ENCODE measurements at places on chromosomes 16 and 17.
A peak's percentile ranks its signal among the peaks of the same experiment; 100 is the strongest.

- no peak overlapping the region for H3K4me3 ChIP-seq
- no peaks in the 10 kb centered on the region for H3K4me1 ChIP-seq
- peaks cover 79% of the 10 kb centered on the region for H3K36me3 ChIP-seq
- no peak overlapping the region for H3K27ac ChIP-seq
Observed at GRCh38 chr17:74769856-74770497, 6.2 kb downstream of the NAT9 start.

- peaks cover 3% of the 10 kb centered on the region for H3K4me1 ChIP-seq
- H3K4me3 ChIP-seq: no peak overlapping the region
- DNase-seq: no peak
- H3K36me3 ChIP-seq: no peaks in the 10 kb centered on the region
Observed at GRCh38 chr17:13635951-13636350, 34.2 kb upstream of the HS3ST3A1 start.

- H3K4me1 ChIP-seq: peaks cover 5% of the 10 kb centered on the region
- H3K27me3 ChIP-seq: no peaks in the 10 kb centered on the region
- peaks cover 4% of the 10 kb centered on the region for H3K36me3 ChIP-seq
Observed at GRCh38 chr16:25110387-25110947, 1.1 kb upstream of the LCMT1 start.

GRCh38 chr16:51298800-51299199 is 147.7 kb upstream of the SALL1 start:
- no peak overlapping the region for H3K4me3 ChIP-seq
- no peaks in the 10 kb centered on the region for H3K4me1 ChIP-seq
- no peaks in the 10 kb centered on the region for H3K36me3 ChIP-seq
- no peak overlapping the region for H3K27ac ChIP-seq

DNA sequence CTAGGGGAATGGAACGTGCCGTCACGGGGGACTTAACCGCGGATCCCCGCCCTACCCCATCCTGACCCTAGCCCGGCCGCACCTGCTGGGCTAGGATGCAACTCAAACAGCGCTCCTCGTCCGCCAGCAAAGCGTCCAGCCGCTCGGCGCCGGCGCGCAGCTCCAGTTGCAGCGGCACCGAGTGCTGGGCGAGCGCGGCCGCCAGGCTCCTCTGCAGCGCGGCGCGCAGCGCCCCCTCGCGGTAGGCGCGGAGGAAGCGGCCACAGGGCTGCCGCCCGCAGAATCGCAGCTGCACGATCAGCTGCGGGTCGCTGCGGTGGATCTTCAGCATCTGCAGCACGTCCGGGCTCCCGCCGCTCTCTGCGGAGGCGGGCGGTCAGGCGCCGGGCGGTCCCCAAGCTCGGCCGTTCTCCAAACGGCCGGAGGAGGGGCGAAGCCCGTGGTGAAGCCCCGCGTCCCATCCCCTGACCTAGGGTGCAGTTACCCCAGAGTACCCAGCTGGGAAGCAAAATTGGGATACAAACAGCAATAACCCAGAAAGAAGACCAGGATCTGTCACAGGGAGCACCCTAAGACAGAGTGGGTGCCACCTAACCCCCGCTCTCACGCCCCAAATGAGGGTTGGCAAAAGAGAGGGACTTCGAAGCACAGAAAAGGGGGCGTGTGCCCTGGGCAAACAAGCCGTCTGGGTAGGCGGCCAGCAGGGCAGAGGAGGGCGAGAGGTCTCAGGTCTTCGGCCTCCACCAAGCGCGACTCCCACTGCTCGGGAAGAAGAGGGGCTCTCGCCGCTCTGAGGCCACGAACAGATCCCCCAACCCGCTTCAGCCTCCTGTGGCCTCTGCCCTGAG is 4.2 kb downstream of the TRADD start:
- peak; percentile 82 for DNase-seq
- H3K4me1 ChIP-seq: peaks cover 6% of the 10 kb centered on the region
- peak overlapping the region; percentile 56 for H3K4me3 ChIP-seq
- peaks cover 59% of the 10 kb centered on the region for H3K27me3 ChIP-seq
- H3K27ac ChIP-seq: no peak overlapping the region

GRCh38 chr17:35099908-35100307 is 19.8 kb downstream of the RAD51D start:
- no peak overlapping the region for H3K27ac ChIP-seq
- H3K36me3 ChIP-seq: peaks cover 66% of the 10 kb centered on the region
- H3K4me1 ChIP-seq: no peaks in the 10 kb centered on the region
- H3K27me3 ChIP-seq: no peaks in the 10 kb centered on the region

DNA sequence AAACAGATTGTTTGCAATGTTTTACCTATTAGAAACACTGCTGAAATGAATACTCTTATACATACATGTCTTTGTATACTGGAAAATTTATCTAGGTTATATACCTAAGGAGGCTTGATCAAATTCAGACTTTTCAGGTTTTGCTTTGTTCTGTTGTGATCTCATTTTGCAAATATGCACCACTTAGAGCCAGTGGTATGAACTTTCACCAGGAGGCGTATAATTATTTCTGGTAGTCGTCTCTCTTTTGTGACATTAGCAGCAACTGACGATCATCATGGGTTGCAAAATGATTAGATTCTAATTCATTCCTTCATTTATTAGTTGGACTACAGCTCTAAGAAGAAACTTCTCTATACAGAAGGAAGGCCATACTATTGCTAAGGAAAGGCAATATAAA is 26.9 kb downstream of the AP1G1 start:
- H3K36me3 ChIP-seq: peaks cover 82% of the 10 kb centered on the region
- H3K4me1 ChIP-seq: no peaks in the 10 kb centered on the region
- H3K4me3 ChIP-seq: no peak overlapping the region
- no peak overlapping the region for H3K27ac ChIP-seq
- no peaks in the 10 kb centered on the region for H3K27me3 ChIP-seq
- no peak for DNase-seq

- no peaks in the 10 kb centered on the region for H3K4me1 ChIP-seq
- no peaks in the 10 kb centered on the region for H3K27me3 ChIP-seq
- DNase-seq: no peak
- H3K36me3 ChIP-seq: no peaks in the 10 kb centered on the region
- no peak overlapping the region for H3K27ac ChIP-seq
Observed at GRCh38 chr17:53932386-53932785, 109.7 kb downstream of the KIF2B start.

GRCh38 chr16:66959704-66960161 is 1.3 kb upstream of the CES3 start:
- DNase-seq: no peak
- H3K4me3 ChIP-seq: no peak overlapping the region
- no peaks in the 10 kb centered on the region for H3K36me3 ChIP-seq
- H3K27ac ChIP-seq: no peak overlapping the region
- H3K4me1 ChIP-seq: peaks cover 3% of the 10 kb centered on the region

DNA sequence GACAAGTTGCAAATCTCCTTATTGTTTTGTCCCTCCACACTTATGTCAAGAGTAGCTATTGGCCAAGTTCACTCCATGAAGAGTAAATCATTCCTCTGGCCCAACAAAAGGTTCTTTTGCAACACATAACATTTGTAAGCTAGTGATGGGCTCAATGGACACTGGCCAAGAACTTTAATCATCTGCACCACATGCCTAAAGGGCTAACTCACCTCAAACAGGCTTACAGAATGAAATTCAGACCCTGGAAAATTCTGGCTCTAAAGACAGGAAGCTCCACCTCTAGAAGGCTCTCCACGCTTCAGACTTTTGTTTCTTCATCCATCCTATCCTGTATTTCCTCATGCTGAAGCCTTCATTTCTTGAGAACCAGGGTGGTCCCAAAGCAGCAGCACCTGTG is 10.9 kb upstream of the ANKFN1 start:
- H3K36me3 ChIP-seq: no peaks in the 10 kb centered on the region
- no peaks in the 10 kb centered on the region for H3K4me1 ChIP-seq
- H3K4me3 ChIP-seq: no peak overlapping the region
- H3K27me3 ChIP-seq: no peaks in the 10 kb centered on the region
- H3K27ac ChIP-seq: no peak overlapping the region
- DNase-seq: no peak

- no peak overlapping the region for H3K4me3 ChIP-seq
- no peaks in the 10 kb centered on the region for H3K27me3 ChIP-seq
- H3K4me1 ChIP-seq: peaks cover 2% of the 10 kb centered on the region
- H3K36me3 ChIP-seq: no peaks in the 10 kb centered on the region
Observed at GRCh38 chr17:29914819-29915537, 15.1 kb downstream of the SSH2 start.

- H3K4me1 ChIP-seq: no peaks in the 10 kb centered on the region
- DNase-seq: no peak
- H3K27ac ChIP-seq: no peak overlapping the region
- peaks cover 44% of the 10 kb centered on the region for H3K36me3 ChIP-seq
- no peak overlapping the region for H3K4me3 ChIP-seq
- H3K27me3 ChIP-seq: no peaks in the 10 kb centered on the region
Observed at GRCh38 chr17:59641799-59642484, 22.2 kb downstream of the CLTC start.

GRCh38 chr16:53740933-53741531 is 37.1 kb downstream of the FTO start:
- no peak overlapping the region for H3K27ac ChIP-seq
- no peaks in the 10 kb centered on the region for H3K36me3 ChIP-seq
- no peaks in the 10 kb centered on the region for H3K27me3 ChIP-seq
- peaks cover 39% of the 10 kb centered on the region for H3K4me1 ChIP-seq

- no peaks in the 10 kb centered on the region for H3K4me1 ChIP-seq
- DNase-seq: no peak
- no peak overlapping the region for H3K4me3 ChIP-seq
- no peaks in the 10 kb centered on the region for H3K27me3 ChIP-seq
- no peak overlapping the region for H3K27ac ChIP-seq
- H3K36me3 ChIP-seq: peaks cover 2% of the 10 kb centered on the region
Observed at GRCh38 chr17:19785854-19786253, 37.8 kb upstream of the ALDH3A1 start.

DNA sequence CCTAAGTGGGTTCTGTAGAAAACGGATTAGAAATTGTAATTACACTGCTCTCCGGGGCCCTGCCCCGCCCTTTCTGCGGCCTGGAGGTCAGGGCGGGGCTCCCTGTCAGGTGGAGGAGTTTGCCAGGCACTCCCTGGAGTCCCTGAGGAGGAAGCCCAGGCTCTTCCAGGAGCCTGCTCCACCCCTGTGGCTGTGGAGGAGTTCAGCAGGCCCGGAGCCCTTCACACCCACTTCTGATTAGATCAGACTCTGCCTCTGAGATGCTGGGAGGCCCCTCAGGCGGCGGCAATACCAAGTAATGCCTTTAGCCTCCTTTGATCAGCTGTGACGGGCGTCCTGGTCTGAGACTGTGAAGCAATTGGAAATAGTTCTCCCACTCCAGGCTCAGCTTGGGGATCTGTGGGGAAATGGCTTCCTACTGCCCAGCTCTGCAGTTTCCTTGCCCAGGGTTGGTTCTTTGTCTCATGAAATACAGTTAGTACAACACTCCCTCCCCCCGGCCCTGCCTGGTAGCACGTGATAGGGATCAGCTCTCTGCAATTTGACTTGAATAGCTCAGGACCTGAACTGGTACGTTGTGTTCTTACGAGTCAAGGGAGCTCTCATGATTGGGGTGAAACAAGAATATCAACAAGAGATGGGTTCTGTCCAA is 22.3 kb downstream of the BAIAP2 start:
- peaks cover 8% of the 10 kb centered on the region for H3K4me1 ChIP-seq
- no peak overlapping the region for H3K27ac ChIP-seq

- H3K4me3 ChIP-seq: peak overlapping the region; percentile 89
- peaks cover 3% of the 10 kb centered on the region for H3K4me1 ChIP-seq
- peaks cover 30% of the 10 kb centered on the region for H3K36me3 ChIP-seq
- H3K27ac ChIP-seq: no peak overlapping the region
Observed at GRCh38 chr16:10386517-10387100, 748 bp downstream of the ATF7IP2 start.

DNA sequence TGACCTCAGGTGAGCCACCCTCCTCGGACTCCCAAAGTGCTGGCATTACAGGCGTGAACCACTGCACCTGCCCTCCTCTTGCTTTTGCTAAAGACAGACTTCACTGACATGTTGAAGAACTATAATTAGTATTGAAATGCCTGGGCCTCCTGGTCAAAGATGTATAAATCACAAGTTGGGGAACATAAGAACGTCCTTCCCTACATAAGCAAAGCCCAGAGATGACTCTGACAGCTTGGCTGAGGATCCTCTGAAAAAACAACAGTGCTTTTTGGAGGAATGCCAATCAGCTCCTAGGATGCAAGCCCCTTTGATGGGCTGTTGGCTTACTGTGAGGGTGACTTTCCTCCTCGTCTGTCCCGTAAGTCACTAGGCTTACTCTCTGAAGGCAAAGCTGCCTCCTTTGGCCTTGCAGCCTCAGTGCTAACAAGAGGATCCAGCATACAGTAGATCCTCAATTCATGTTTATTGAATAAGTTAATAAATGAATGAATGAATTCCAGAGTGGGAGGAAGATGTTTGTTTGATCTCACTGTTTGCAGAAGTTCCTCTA is 6.3 kb downstream of the APOH start:
- H3K27ac ChIP-seq: no peak overlapping the region
- no peak overlapping the region for H3K4me3 ChIP-seq

DNA sequence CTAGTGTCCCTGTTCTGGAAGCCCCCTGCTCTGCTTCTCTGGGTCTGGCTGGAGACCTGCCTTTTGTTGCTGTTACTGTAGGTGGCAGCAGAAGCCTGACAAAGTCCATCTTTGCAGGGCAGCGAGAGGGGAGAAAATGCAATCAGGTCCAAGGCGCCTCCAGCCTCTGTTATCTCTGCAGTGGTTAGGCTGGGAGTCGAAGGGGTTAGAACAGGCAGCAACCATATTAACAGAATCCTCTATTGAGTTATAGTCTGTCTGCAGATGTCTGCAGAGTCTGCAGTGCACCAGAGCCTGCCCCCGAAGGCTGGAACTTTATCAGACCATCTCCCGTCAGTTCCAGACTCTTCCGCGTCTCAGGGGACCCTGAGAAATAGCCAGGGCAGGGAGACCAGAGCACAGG is 404.9 kb upstream of the EEF2KMT start:
- DNase-seq: peak; percentile 40
- no peaks in the 10 kb centered on the region for H3K27me3 ChIP-seq
- H3K27ac ChIP-seq: no peak overlapping the region
- H3K4me1 ChIP-seq: peaks cover 2% of the 10 kb centered on the region

DNA sequence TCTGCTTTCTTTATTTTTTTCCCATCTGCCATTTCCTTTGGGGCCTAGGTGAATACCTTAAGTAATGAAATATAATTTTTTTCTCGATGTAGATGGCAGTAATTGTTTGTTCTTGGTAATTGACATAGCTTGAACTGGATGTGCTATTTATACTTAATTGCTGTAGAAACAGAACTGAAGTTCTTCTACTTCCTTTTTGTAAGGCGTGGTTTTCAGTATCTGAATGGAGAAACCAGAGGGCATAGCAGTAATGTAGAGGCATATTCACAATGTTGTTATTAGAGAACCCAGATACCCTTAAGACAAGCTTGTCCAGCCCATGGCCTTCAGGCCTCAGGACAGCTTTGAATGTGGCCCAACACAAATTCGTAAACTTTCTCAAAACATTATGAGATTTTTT is 16.4 kb downstream of the ATP6V0A1 start:
- peaks cover 23% of the 10 kb centered on the region for H3K36me3 ChIP-seq
- H3K4me1 ChIP-seq: no peaks in the 10 kb centered on the region
- H3K4me3 ChIP-seq: no peak overlapping the region
- no peak for DNase-seq

GRCh38 chr16:84829168-84829965 is 9.6 kb downstream of the CRISPLD2 start:
- H3K27me3 ChIP-seq: no peaks in the 10 kb centered on the region
- peaks cover 6% of the 10 kb centered on the region for H3K4me1 ChIP-seq
- H3K36me3 ChIP-seq: no peaks in the 10 kb centered on the region
- H3K27ac ChIP-seq: no peak overlapping the region

- peak overlapping the region; percentile 99 for H3K4me3 ChIP-seq
- H3K4me1 ChIP-seq: peaks cover 2% of the 10 kb centered on the region
- no peaks in the 10 kb centered on the region for H3K27me3 ChIP-seq
- no peak for DNase-seq
- peak overlapping the region; percentile 86 for H3K27ac ChIP-seq
Observed at GRCh38 chr17:8436844-8437171, 1.1 kb downstream of the NDEL1 start.

GRCh38 chr17:74146196-74146595 is 57.3 kb upstream of the RPL38 start:
- H3K4me1 ChIP-seq: no peaks in the 10 kb centered on the region
- DNase-seq: no peak
- H3K27me3 ChIP-seq: no peaks in the 10 kb centered on the region
- H3K27ac ChIP-seq: no peak overlapping the region

Data from neuronal stem cell (in vitro differentiated cells).